ENCODE measurements at places on chromosomes 7 and 10. TPM values are rescaled to one million over a fixed set of nuclear protein-coding genes. Genes with fewer than 3 reads are reported as not detected.

GRCh38 chr7:121429798-121430197 is 33.7 kb upstream of the FAM3C start:
- H3K4me3 ChIP-seq: no peak overlapping the region
- DNase-seq: no peak
- no peaks in the 10 kb centered on the region for H3K4me1 ChIP-seq
- H3K27ac ChIP-seq: no peak overlapping the region

GRCh38 chr7:127932496-127932895 is 98.7 kb downstream of the LRRC4 start:
- H3K4me1 ChIP-seq: no peaks in the 10 kb centered on the region
- no peak overlapping the region for H3K4me3 ChIP-seq
- H3K36me3 ChIP-seq: peaks cover 3% of the 10 kb centered on the region
- no peak overlapping the region for H3K27ac ChIP-seq
- H3K27me3 ChIP-seq: no peaks in the 10 kb centered on the region

GRCh38 chr7:50533866-50534265 is 31.3 kb downstream of the DDC start:
- no peak overlapping the region for H3K27ac ChIP-seq
- no peaks in the 10 kb centered on the region for H3K36me3 ChIP-seq
- no peaks in the 10 kb centered on the region for H3K27me3 ChIP-seq
- H3K4me1 ChIP-seq: no peaks in the 10 kb centered on the region
- DNase-seq: no peak

- H3K4me1 ChIP-seq: no peaks in the 10 kb centered on the region
- no peaks in the 10 kb centered on the region for H3K36me3 ChIP-seq
- H3K4me3 ChIP-seq: no peak overlapping the region
- DNase-seq: no peak
- H3K27ac ChIP-seq: no peak overlapping the region
Measured at GRCh38 chr10:78266741-78267469, 233.2 kb downstream of the RPS24 start.

DNA sequence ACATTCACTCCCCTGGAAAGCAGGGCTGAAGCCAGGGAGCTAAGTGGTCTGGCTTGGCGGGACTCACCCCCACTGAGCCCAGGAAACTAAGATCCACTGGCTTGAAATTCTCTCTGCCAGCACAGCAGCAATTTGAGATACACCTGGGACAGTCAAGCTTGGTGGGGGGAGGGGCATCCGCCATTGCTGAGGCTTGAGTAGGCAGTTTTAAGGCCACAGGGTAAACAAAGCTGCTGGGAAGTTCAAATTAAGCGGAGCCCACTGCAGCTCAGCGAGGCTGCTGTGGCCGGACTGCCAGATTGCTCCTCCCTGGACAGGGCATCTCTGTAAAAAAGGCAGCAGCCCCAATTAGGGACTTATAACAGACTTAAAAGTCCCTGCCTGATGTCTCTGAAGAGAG is 108.2 kb upstream of the FAM13C start:
- H3K27me3 ChIP-seq: no peaks in the 10 kb centered on the region
- H3K4me1 ChIP-seq: no peaks in the 10 kb centered on the region
- no peaks in the 10 kb centered on the region for H3K36me3 ChIP-seq
- DNase-seq: no peak
- no peak overlapping the region for H3K4me3 ChIP-seq

DNA sequence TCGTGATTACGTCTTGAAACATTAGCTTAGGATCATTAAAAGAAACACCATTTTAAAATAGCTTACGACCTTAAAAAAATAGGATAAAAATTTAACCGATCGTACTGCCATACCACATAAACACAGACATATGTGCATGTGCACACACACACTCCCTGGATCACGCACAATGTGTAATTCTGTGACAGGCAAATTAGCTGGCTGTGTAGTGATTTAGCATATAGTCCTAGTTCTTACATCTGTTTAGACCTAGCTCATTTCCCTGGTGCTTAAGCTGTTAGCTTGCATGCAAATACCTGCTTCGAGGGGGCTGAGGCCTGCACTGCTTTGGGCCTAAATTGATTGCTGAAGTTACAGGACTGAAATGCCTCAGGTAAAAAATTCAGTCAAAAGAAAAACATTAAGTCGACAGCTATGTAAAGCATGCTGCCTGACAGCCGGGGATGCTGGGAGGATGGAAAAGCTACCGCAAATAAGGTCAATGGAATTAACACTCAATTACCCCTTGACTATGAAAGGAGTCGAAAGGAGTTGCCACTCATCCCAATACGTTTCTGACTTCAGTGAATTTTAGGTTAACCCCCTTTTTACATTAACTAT is 267.1 kb upstream of the FZD8 start:
- no peak overlapping the region for H3K27ac ChIP-seq
- no peak overlapping the region for H3K4me3 ChIP-seq
- DNase-seq: no peak
- H3K27me3 ChIP-seq: no peaks in the 10 kb centered on the region
- no peaks in the 10 kb centered on the region for H3K4me1 ChIP-seq
- H3K36me3 ChIP-seq: no peaks in the 10 kb centered on the region

GRCh38 chr7:12729112-12729511 is 41.7 kb downstream of the ARL4A start:
- peak overlapping the region; percentile 34 for H3K4me3 ChIP-seq
- H3K36me3 ChIP-seq: no peaks in the 10 kb centered on the region
- no peak overlapping the region for H3K27ac ChIP-seq
- H3K27me3 ChIP-seq: no peaks in the 10 kb centered on the region

- no peaks in the 10 kb centered on the region for H3K36me3 ChIP-seq
- H3K4me3 ChIP-seq: no peak overlapping the region
- no peak for DNase-seq
- H3K27ac ChIP-seq: no peak overlapping the region
Measured at GRCh38 chr10:8181496-8182157, 127.1 kb downstream of the GATA3 start.

- no peak for DNase-seq
- H3K4me1 ChIP-seq: no peaks in the 10 kb centered on the region
- no peaks in the 10 kb centered on the region for H3K36me3 ChIP-seq
- no peak overlapping the region for H3K4me3 ChIP-seq
- H3K27ac ChIP-seq: no peak overlapping the region
Measured at GRCh38 chr10:99938563-99938962, 71.2 kb downstream of the DNMBP start.

- no peaks in the 10 kb centered on the region for H3K4me1 ChIP-seq
- peak overlapping the region; percentile 70 for H3K4me3 ChIP-seq
- no peaks in the 10 kb centered on the region for H3K36me3 ChIP-seq
- peak; percentile 96 for DNase-seq
- H3K27ac ChIP-seq: peak overlapping the region; percentile 95
Measured at GRCh38 chr7:5423976-5424748, 528 bp upstream of the TNRC18 start.

DNA sequence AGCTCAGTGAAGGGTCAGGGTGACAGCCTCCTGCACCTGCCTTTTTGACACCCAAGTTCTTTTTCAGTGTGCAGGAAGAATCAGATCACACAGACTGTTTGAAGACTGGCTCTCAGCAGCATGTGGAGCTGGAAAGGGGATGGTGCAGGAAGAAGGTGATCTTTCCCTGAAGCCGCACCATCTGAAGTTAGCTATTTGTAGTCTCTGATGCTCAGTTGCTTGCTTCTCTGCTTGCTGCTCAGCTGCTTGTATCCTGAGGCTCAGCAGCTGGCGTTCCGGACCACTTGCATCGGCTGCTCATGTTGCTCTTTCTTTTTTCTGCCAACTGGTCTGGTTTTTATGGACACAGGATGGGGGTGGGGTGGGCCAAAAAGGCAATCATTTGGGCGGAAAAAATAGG is 15.8 kb upstream of the DNMBP start:
- no peak for DNase-seq
- no peaks in the 10 kb centered on the region for H3K36me3 ChIP-seq
- no peaks in the 10 kb centered on the region for H3K4me1 ChIP-seq
- no peaks in the 10 kb centered on the region for H3K27me3 ChIP-seq

GRCh38 chr10:63388421-63389031 is 77.3 kb downstream of the JMJD1C start:
- H3K36me3 ChIP-seq: no peaks in the 10 kb centered on the region
- no peak overlapping the region for H3K4me3 ChIP-seq
- no peaks in the 10 kb centered on the region for H3K27me3 ChIP-seq
- no peak for DNase-seq

DNA sequence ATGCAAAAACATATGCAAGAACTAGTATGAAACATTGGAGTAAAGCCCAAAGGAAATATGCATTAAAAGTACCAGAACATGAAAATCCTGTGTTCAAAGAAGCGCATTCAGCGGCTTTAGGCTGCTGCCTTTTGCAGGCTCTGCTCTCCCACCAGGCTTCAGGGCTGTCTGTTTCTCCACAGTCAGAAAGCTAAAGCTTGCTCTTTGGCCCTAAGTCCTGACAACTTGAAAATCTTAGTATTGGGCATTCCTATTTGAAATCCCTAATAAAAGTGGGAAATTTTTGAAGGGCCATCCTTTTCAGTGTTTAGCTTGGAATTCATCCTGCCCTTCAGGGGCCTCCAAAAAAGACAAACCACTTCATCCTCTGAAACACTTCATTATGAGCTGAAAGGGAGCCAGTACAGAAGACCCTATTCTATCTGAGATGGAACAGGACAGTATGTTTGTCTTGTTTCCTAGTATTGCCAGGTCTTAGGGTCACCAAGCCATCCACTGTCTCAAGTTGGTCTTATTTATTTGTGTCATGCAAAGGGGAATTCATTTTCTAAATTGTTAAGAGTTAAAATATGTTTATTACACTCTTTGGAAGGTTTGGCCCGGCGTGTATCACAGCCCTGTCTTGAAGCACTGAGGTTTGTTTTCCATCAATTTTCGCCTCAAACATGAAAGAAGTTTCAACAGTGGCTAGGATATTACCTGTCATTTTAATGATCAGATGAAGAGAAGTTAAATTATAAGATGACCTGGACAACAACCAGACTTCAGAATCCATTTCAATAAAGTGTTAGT is 326.3 kb upstream of the BMPER start:
- no peaks in the 10 kb centered on the region for H3K27me3 ChIP-seq

- no peak for DNase-seq
- no peak overlapping the region for H3K4me3 ChIP-seq
- H3K27me3 ChIP-seq: no peaks in the 10 kb centered on the region
- no peak overlapping the region for H3K27ac ChIP-seq
- H3K36me3 ChIP-seq: no peaks in the 10 kb centered on the region
Measured at GRCh38 chr7:55470261-55470660, 102.0 kb downstream of the VOPP1 start.

GRCh38 chr7:134554417-134554966 is 5.6 kb downstream of the AKR1B15 start:
- no peak for DNase-seq
- no peaks in the 10 kb centered on the region for H3K27me3 ChIP-seq
- H3K36me3 ChIP-seq: no peaks in the 10 kb centered on the region
- H3K4me1 ChIP-seq: no peaks in the 10 kb centered on the region
- H3K4me3 ChIP-seq: no peak overlapping the region

- no peaks in the 10 kb centered on the region for H3K36me3 ChIP-seq
- H3K4me3 ChIP-seq: no peak overlapping the region
- no peaks in the 10 kb centered on the region for H3K27me3 ChIP-seq
- H3K4me1 ChIP-seq: no peaks in the 10 kb centered on the region
Measured at GRCh38 chr7:133869556-133869955, 257.6 kb upstream of the LRGUK start.

- no peaks in the 10 kb centered on the region for H3K27me3 ChIP-seq
- peaks cover under 1% of the 10 kb centered on the region for H3K4me1 ChIP-seq
- no peak overlapping the region for H3K27ac ChIP-seq
- H3K4me3 ChIP-seq: no peak overlapping the region
- no peak for DNase-seq
Measured at GRCh38 chr10:43734716-43735115, 86.0 kb upstream of the ZNF32 start.

DNA sequence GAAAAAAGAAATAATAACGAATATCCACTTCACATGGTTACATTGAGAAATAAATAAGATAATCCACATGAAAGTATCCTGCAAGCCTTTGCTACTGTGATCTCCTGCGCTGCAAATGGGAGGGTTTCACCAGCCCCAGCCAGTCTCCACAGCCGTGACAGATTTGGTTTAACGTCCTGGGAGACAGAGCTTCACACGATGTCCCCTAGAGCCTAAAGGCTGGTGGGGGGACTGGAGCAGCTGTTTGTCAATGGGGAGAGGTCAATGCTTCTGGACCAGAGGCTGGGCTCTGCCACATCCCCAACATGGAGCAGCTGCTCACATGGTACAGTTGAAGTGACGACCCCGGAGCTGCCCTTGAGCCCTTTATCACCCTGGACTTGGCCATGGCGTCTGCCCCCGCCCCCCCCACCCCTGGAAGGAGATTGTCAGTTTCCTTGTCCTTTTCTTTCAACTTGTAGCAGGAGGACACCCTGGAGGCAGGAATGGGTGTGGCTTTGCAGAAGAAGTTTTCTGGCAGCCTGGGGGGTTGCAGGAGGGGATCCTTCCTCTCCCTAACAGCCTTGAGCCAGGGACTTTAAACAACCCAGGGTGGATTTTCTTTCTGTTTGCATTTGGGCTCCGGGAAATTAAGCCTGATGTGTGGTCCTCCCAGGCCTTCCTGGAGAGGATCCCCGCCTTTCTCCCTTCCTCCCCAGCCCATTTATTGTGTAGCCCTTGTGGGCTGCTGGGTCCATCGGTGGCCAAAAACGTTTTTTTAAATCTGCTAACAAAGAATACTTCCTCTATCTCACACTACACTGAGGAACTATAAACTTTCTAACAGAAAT is 37.0 kb upstream of the MXI1 start:
- no peak overlapping the region for H3K27ac ChIP-seq
- no peaks in the 10 kb centered on the region for H3K36me3 ChIP-seq
- no peaks in the 10 kb centered on the region for H3K27me3 ChIP-seq
- DNase-seq: no peak
- no peak overlapping the region for H3K4me3 ChIP-seq

DNA sequence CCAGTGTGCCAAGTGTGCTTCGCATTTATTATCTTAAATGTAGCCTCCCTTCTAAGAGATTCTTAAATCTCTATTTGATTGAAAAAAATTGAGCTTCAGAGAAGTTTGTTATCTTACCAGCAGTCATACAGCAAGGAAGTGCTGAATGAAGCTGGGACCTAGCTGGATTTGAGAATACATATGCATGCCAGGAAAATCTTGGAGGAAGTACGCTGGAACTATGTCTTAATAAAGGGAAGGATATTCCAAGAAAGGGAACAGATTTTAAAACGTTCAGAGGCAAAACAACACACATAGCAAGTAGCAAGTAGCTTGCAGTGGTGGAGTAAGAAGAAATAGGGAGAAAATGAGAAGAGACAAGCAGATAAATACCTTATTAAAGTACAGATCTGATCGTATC is 1.5 kb downstream of the CFAP70 start:
- H3K27ac ChIP-seq: no peak overlapping the region
- no peaks in the 10 kb centered on the region for H3K4me1 ChIP-seq
- no peak overlapping the region for H3K4me3 ChIP-seq
- H3K36me3 ChIP-seq: no peaks in the 10 kb centered on the region

Gene AASS
- total RNA-seq: 34.2 TPM

Gene SAMD9
- total RNA-seq: 9.5 TPM

Gene ZC3HAV1
- 28.2 TPM for total RNA-seq

Gene PRLHR
- not detected for total RNA-seq

Gene PAX4
- not detected for total RNA-seq

Gene CPA4
- total RNA-seq: 1.0 TPM

Gene MAT1A
- 0.13 TPM for total RNA-seq

Gene ST8SIA6
- 2.4 TPM for total RNA-seq
